ENCODE measurements at places on chromosomes 16 and 17.
A peak's percentile ranks its signal among the peaks of the same experiment; 100 is the strongest.

DNA sequence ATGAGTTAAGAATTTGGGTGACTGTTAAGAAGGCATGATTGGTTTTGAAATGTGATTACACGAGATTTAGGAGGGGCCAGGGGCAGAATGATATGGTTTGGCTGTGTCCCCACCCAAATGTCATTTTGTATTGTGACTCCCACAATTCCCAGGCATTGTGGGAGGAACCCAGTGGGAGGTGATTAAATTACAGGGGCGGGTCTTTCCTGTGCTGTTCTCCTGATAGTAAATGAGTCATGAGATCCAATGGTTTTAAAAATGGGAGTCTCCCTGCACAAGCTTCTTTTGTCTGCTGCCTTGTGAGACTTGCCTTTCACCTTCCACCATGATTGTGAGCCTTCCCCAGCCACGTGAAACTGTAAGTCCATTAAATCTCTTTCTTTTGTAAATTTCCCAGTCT, 34.6 kb downstream of the TMEM100 start:
- no peak for DNase-seq

- peak; percentile 45 for DNase-seq
These were observed 65.8 kb downstream of the KPNA2 start for GRCh38 chr17:68101075-68101986.

GRCh38 chr17:39580082-39580468, 27.6 kb downstream of the NEUROD2 start:
- DNase-seq: no peak

GRCh38 chr17:74959826-74960515, 12.6 kb downstream of the HID1 start:
- no peak for DNase-seq

GRCh38 chr16:75476817-75477216, 12.3 kb upstream of the TMEM170A start:
- no peak for DNase-seq

DNA sequence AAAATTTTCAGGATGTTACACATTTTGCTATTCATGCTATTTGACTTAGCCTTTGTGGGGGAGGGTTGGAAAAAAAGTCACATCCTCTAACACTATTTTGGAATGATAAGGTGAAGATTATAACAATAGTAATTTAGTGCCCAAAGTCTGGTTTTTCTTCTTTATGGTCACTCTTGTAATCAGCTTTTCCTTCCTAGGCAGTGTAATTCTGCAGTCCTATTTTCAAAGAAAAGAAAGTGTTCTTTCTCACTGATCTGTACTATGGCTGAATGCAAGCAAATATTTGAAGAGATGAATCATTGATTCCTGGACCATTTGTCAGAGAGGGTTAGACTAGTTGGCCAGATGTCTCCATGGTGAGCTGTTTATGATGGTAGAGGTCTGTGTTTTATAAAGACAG, 8.4 kb downstream of the RSPRY1 start:
- DNase-seq: peak; percentile 89

Measured in Panc1 (cell line).